ENCODE measurements at places on chromosomes 5 and 9. TPM values are rescaled to one million over a fixed set of nuclear protein-coding genes. Genes with fewer than 3 reads are reported as not detected.
A peak's percentile ranks its signal among the peaks of the same experiment; 100 is the strongest.

PTGR1 gene
- 17.1 TPM for total RNA-seq

DNA sequence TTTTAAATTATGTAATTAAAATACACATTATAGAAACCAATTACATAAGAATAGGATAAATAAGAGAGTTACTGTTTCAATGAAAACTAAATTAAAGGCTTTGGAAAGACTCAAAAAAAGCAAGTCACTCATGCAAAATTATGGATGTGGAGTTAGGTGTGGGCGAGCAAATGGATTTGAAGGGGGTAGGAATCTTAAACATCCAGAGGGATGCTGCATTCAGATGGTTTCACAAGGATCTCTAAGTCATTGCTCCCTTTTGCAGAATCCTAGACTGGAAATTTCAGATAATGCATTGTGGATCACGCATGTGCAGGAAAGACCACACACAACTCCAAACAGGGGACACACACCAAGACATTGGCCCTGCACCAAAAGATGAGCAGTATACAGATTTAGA, 57.5 kb downstream of the DRD1 start:
- no peak overlapping the region for H3K27ac ChIP-seq
- no peaks in the 10 kb centered on the region for H3K27me3 ChIP-seq
- H3K36me3 ChIP-seq = no peaks in the 10 kb centered on the region

DNA sequence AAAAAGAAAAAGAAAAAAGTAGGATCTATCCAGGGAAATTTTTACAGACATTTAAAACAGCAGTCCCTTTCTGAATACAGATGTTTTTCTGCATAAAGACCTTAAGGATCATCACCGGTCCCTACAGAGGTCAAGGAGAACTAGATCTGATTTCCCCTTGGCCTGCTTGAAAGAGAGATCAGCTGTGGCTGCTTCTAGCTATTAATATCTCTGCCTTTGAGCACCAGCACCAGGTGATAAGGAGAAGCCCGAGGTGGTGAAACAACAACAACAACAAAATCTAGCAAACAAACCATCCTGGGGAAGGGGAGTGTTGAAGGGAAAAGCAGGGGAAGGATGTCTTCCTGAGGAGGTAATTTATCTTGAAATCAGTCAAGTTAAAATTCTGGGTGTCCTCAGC, 42.1 kb downstream of the ZNF366 start:
- no peak overlapping the region for H3K4me3 ChIP-seq
- no peak overlapping the region for H3K27ac ChIP-seq
- DNase-seq = no peak
- H3K36me3 ChIP-seq = no peaks in the 10 kb centered on the region

GRCh38 chr9:23849379-23850035, 23.5 kb upstream of the ELAVL2 start:
- peaks cover 34% of the 10 kb centered on the region for H3K27me3 ChIP-seq
- peaks cover 17% of the 10 kb centered on the region for H3K4me1 ChIP-seq
- DNase-seq = no peak
- H3K27ac ChIP-seq = no peak overlapping the region
- peak overlapping the region; percentile 37 for H3K4me3 ChIP-seq
- H3K36me3 ChIP-seq = no peaks in the 10 kb centered on the region

DNA sequence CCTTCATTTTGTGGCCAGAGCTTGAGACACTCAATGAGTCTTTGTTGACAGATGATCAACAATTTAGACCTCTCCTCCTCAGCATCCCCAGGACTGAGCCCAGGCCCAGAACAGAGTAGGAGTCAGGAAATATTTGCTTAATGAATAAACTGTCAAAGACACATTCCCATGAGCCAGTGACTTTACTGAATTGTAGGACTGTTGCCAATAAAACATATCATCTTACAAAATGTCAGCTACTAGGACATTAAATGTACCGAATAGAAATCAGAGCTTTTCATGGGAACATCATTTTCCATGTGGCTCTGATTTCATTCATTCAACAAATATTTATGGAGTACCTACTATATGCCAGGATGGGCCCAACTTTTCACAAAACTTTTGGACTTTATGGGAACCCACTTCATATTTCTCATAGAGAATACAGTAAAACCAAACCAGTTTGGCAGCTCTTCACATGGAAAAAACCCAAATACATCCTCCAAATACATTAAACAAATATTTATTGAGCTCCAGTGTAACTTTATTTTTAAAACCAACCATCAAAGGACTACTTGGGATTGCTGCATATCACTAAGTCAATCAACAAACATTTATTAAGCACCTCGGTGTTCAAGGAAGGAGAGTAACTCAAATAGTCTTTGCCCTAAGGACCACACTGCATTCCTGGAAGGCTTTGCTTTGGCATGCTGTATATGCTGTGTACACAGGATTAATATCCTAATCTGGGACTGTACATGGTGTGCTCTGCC, 11.4 kb downstream of the VDAC1 start:
- no peak for DNase-seq
- H3K4me1 ChIP-seq = peaks cover 51% of the 10 kb centered on the region
- H3K4me3 ChIP-seq = no peak overlapping the region
- H3K27me3 ChIP-seq = no peaks in the 10 kb centered on the region

FOXD4L5 gene
- 0.16 TPM for total RNA-seq

C9 gene
- total RNA-seq = not detected

- DNase-seq = peak; percentile 87
- H3K27me3 ChIP-seq = peaks cover 22% of the 10 kb centered on the region
- H3K27ac ChIP-seq = peak within 1 kb of the TSS; percentile 45
- peaks cover 41% of the 10 kb centered on the region for H3K4me1 ChIP-seq
- H3K36me3 ChIP-seq = no peaks in the 10 kb centered on the region
- peak within 1 kb of the TSS; percentile 81 for H3K4me3 ChIP-seq
These were observed at the start of gene GGTA1 for GRCh38 chr9:121499427-121500164. GGTA1 (minus strand) TSS chr9:121499844; CDS start chr9:121467922, 31,922 bp downstream.

All from osteocyte (in vitro differentiated cells).